Stimulated activated CD8-positive, alpha-beta memory T cell treated with anti-CD3 and anti-CD28 coated beads, Interleukin-4, amount 100 ng/mL, for 1 hour (primary cell): ENCODE measurements at places on chromosomes 7 and 10.

GRCh38 chr7:101017064-101017777 is 2.7 kb upstream of the MUC17 start:
- peak; percentile 60 for DNase-seq

DNA sequence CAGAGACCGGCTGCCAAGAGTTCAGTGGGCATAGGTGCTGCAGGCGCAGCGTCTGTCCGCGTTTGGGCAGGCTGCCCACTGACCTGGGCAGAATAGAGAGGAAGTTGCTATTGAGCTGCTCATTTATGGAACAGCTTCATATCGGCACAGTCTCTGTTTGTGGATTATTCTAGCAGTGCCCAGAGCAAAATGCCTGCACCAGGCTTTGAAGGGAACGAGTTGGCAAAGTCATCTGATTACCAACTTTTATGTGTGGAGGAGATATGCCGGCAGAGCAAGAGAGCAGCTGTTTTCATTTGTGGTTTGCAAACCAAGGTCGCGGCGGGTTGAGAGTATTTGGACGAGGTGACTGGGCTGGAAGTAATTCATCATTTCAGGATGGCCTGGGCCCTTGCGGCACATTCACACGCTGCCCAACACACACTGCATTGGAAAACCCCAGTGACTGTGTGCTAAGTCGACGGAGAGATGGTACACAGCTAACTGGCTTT is 228.5 kb downstream of the TCERG1L start:
- DNase-seq, result no peak

- DNase-seq, result no peak
Observed at GRCh38 chr10:123991611-123992570, 100.3 kb upstream of the CPXM2 start.

GRCh38 chr10:48406204-48406603 is 99.7 kb downstream of the MAPK8 start:
- no peak for DNase-seq

GRCh38 chr10:83765731-83766130 is 373.6 kb upstream of the GHITM start:
- DNase-seq, result no peak

DNA sequence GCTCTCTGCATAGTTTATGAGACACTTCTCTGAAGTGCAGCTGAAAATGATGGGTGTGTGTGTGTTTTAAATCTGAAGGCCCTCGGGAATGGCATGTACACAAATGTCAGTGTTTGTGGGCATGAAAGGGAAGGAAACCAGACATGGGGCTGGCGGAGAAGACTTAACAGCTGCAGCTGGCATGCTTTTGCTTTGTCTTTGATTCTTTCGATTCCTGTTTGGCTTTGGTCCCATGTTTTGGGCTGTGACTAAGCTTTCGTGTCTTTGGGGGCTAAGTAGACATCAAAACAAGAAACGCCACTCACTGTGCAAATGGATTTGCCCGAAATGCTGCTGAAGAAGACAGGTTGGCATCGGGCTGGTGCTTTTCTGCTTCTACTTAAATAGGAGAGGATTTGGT is 179.3 kb downstream of the PFKFB3 start:
- DNase-seq, result no peak

DNA sequence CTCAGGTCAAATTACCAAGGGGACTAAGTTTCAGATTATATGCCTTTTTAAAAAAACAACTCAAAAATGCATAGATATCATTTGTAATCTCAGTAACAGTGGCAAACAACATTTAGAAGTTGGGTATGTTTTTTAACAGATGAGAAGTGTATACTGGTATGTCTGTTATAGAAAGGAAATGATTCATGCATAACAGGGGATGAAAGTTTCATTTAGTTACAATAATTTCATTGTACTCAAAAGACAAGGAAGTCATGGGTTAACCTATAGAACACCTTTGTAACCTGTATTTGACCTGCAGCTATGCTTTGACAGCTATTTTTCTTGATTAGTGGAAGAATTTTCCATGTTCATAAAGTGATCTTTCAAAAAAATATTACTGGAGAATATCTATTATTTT is 35.4 kb upstream of the FAM133B start:
- no peak for DNase-seq

GRCh38 chr10:62109587-62110293 is 158.9 kb downstream of the RTKN2 start:
- DNase-seq, result no peak
